ENCODE measurements at places on chromosomes 12 and 14. TPM values are rescaled to one million over a fixed set of nuclear protein-coding genes. Genes with fewer than 3 reads are reported as not detected.

- no peaks in the 10 kb centered on the region for H3K27me3 ChIP-seq
- no peak for DNase-seq
- no peak overlapping the region for H3K4me3 ChIP-seq
- H3K4me1 ChIP-seq: no peaks in the 10 kb centered on the region
Measured at GRCh38 chr14:74501135-74501614, 7.6 kb downstream of the ISCA2 start.

DNA sequence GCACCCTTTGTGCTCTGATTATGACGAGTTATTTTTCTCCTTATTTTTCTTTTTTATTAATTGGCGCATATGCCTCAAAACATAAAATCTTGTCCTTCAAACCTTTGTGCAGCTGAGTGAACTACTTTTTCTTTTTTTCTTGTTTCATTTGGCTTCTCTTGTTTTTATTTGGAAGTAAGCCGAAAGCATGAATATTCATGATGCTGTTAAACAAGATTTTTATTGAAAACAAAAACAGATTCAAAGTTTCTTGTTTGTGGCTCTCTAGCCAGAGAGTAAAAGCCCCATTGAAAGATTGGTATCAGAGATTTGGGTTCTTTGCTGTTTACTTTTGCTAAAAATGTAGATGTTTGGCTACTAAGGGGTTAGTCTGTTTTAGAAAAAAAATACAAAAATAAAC is 183.8 kb downstream of the TMEM132C start:
- no peaks in the 10 kb centered on the region for H3K27me3 ChIP-seq
- no peaks in the 10 kb centered on the region for H3K4me1 ChIP-seq
- H3K36me3 ChIP-seq: no peaks in the 10 kb centered on the region
- DNase-seq: no peak

- no peak overlapping the region for H3K4me3 ChIP-seq
- peaks cover 15% of the 10 kb centered on the region for H3K36me3 ChIP-seq
- no peak overlapping the region for H3K27ac ChIP-seq
- H3K27me3 ChIP-seq: no peaks in the 10 kb centered on the region
Measured at GRCh38 chr14:102417646-102418045, 54.9 kb downstream of the TECPR2 start.

- H3K4me3 ChIP-seq: no peak overlapping the region
- H3K36me3 ChIP-seq: no peaks in the 10 kb centered on the region
Measured at GRCh38 chr12:29521951-29522350, 24.5 kb upstream of the OVCH1 start.

- no peaks in the 10 kb centered on the region for H3K4me1 ChIP-seq
- H3K36me3 ChIP-seq: no peaks in the 10 kb centered on the region
- no peak overlapping the region for H3K4me3 ChIP-seq
- DNase-seq: no peak
Measured at GRCh38 chr12:92729773-92730305, 27.1 kb downstream of the PLEKHG7 start.

NPAS3 gene
- total RNA-seq: 0.10 TPM

CIT gene
- 2.7 TPM for total RNA-seq
